ENCODE measurements at places on chromosomes 7 and 10.
A peak's percentile ranks its signal among the peaks of the same experiment; 100 is the strongest.

DNA sequence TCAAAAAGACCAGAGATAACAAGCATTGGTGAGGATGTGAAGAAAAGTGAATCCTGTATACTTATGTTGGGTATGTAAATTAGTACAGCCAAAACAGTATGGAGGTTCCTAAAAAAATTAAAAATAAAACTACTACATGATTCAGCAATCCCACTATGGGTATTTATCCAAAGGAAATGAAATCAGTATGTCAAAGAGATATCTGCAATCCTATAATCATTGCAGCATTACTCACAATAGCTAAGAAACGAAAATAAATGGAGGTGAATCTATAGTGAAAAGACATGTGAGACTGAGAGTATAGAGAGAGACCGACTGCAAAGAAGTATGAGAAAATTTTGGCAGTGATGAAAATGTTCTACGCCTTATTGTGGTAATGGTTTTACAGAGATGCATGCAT lies 139.2 kb upstream of the TMEM168 start:
- no peak for DNase-seq

GRCh38 chr10:122703483-122704448 lies 4.1 kb upstream of the C10orf120 start:
- DNase-seq = peak; percentile 51

DNA sequence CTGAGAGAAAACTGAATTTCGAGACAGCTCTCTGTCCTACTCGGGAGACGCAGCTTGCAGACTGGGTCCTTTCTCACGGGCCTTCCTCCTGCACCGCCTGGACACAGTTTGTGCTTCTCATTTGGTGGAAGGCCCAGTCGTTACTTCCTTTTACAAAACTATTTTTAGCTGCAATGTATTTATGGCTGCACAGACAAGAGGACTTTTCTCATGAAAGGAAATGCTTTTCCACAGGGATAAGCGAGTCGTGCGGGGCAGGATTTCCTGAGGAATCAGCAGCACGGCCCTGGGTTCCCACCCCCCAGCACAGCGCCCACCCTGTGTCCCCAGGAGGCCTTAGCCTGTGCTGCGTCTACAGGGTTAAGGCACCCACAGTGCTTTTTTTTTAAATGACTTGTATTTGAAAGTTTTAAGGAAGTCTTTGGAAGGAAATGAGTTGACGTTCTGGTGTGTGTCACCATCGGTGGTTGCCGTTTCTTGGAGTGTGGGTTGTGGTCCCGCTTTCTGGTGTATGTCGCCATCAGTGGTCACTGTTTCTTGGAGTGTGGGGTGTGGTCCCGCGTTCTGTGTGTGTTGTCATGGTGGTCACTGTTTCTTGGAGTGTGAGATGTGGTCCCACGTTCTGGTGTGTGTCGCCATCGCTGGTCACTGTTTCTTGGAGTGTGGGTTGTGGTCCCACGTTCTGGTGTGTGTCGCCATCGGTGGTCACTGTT lies 50.9 kb downstream of the INPP5A start:
- no peak for DNase-seq

DNA sequence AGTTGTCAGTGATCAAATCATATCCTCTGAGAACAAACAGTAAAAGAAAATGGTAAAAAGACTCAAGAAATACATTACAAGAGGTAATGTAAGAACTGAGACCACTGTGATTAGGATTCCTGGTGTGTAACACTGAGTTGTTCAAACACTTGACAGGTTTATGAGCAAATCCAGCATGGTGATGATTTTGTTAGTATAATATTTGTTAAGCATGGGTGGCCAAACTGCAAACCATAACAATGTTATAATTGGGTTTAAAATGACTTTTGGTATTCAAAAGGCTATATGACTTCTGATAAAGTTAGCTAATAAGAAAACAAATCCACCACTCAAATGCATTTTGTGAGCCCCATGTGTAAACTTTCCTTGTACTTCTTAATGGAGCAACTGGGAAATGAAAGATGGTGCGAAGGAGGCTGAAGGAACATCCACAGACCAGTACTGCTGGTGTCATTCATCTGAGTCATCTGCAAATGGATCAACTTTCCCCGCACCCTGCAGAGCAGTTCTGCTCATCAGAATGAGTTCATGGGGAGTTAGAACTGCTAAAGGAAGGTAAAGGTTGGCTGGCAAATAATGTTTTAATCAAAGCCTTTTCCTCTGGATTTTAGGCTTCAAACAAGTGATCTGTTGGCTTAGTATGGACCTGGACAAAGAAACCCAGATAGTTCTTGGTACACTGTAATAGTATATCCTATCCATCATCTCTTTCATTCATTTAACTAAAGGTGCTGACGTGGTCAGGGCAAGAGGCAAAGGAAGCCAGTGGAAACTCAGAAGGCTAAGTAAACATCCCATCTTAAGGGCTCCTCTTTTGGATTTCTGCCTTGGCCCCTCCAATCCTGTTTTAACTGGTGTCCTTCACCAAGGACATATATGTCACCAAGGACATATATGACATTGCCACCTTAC lies 45.0 kb downstream of the AFAP1L2 start:
- no peak for DNase-seq

- no peak for DNase-seq
These were observed 66.1 kb upstream of the AQP1 start for GRCh38 chr7:30845426-30846135.

DNA sequence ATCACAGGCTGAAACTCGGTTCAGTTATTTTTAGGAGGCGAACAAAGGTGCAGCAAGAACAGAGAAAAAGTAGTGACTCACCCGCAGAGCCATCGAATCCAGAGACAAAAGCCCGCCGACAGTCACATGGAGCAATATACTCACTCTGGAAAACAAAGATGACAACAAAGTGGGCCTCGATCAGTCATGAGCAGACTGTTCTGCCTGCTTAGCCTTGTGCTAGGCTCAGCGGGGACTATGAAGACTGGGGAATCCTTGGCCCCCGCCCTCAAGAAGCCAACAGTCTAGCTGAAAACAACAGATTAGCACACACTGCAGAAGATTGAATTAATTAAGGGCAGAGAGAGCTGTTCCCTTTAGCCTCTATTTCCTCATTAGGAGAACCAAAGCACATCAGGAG lies 30.4 kb downstream of the XPNPEP1 start:
- no peak for DNase-seq

GRCh38 chr7:3244241-3244814 lies 56.7 kb upstream of the SDK1 start:
- no peak for DNase-seq

DNA sequence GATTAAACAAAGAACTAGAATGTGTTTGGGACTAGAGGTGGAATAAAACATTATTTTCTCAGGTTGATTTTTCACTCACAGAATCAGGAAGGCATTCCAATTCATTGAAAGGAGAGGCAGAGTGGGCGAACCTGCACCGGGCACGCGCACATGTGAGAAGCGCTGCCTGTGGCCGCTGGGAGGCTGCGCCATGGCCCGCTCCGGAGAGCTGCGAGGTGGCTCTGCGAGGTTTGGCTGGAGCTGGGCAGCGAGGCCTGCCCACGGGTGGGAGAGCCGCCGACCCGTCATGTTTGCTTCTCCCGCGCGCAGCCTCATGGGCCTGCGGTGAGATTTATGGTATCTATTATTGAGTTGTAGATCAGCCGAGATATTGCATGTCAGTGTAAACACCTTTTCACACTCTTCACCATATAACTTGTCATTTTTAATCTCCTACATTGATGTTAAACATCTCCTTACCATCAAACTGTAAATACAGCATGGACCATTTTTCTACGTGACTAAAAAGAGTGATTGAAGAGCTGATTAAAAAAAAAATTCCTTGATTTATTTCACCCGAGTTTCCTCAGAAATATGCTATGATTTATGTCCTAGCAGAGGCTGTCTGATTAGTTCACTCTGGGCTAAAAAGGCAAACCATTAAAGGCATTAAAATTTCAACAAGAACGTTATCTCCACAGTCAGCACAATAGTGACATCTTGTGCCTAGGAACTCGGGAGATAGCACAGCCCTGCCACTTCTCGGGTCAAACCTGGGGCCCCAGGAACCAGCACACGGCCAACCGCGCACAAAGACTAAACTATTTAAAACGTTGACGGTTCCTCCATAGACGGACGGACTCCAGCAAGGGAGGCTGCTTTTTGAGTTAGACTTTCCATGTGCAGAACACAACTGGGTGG lies 96.6 kb upstream of the RNF32 start:
- DNase-seq = no peak

DNA sequence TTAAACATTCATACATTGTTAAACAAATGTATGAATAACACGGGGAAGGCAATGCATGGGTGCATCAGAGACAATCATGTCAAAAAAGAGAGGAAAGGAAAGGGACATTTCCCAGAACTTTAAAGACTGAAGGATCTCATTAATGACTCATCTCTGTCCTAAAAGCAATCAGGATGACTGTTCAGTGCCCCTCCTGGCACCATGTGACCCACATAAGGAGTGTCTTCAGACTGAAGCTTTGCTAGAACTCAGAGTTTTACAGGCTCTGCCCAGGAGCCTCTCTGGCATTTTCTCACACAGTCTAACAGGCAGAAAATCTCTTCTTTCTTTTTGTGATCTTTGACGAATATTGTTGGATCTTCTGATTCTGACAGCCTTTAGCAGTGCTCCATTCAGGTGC lies 315.3 kb downstream of the OTUD1 start:
- DNase-seq = no peak

DNA sequence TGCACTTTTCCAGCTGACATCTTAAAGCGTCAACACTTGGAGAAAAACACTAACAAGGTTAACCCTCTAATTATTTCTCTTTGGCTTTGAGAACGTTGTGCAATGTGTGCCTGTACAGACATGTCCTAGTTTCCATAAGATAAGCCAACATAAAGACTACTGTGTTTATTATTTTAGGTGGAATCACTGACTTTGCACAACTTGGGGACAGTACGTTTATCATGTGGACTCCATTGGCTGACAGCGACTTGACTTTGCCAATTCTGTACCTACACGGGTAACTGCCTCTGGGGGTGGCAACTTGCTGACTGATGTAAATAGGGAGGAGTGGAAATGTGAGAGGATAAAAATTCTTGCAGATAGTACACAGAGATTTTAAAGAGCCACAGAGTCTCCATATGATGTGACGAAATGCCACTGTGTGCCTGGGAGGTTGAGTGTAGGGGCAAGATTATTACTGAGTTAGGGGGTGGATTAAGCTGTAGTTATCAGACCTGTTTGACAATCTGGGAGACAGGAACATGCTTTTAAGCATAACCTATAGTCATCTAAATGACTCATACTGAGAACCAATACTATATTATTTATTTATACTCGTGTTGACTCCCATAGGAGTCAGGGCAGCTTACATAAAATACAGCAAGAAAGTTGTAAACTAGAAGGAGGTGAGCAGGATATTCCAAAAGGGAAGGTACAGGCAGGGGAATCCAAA lies 21.0 kb downstream of the SLC13A4 start:
- no peak for DNase-seq

DNA sequence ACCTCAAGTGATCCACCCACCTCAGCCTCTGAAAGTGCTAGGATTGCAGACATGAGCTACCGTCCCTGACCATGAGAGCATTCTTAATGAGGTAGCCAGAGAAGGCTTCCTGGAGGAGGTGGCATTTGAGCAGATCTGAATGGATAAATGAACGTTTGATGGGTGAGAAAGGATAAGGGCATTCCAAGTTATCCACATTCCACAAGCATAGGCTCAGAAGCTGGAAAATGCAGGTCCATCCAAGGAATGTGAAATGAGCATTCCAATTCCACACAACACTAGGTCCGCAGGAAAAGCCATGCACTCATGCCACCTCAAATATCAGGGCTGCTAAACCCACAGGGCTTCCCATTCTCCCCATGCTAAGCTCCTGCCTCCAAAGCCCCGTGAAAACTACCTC lies 17.0 kb downstream of the TMEM130 start:
- DNase-seq = no peak

- no peak for DNase-seq
These were observed 81.1 kb upstream of the CPXM2 start for GRCh38 chr10:123972481-123973401.

DNA sequence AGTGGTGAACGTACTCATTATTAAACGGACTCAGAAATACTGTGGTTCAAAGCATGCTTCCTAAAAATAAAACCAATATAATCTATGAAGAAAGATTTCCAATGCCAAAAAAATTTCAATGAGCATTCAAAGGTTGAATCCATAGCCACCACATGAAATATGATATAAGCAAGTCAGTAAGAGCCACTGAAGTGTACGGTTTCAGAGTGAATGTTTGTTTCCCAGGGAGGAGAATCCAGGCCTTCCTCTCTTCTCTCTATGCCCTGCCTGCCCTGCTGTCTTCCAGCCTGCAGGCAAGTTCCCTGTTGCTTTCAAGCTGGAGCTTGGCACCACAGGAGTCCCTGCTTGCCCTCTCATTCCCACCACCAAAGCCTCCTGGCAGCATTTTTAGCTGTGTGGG lies 1171.6 kb upstream of the C7orf33 start:
- no peak for DNase-seq
